NCI-H1436 treated with DMSO at 0.1 percent for 48 hours (cell line): ENCODE measurements at places on chromosomes 12 and 14.

- no peak for DNase-seq
Measured at GRCh38 chr12:123942238-123942653, 30.4 kb downstream of the CCDC92 start.

- DNase-seq, result no peak
Measured at GRCh38 chr14:62453226-62453625, 592.0 kb downstream of the KCNH5 start.

DNA sequence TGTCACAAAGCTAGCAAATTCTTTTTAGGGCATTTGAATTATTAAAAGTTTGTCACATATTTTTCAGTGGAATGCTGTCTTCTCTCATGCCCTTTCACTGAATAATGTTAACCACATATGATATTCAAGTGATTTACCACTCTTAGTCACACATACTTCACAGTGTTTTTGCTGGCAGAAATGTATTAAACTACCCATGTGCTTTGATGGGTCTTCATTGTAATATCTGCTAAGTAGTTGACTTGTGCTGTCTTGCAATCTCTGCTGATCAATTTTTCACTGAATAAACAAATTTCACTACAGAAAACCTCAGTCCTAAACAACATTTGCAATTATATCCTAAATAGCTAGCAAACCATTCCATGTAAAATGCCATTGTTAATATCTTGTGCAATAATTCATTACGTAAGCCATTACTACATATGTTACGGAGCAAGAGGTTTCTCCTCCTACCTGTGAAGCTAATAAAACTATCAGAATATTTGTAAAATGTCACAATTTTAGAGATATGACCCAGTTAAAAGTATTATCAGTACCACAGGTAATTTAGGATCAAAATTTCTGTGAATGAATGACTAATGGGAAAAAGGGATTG is 64.6 kb upstream of the LMO3 start:
- DNase-seq, result no peak

DNA sequence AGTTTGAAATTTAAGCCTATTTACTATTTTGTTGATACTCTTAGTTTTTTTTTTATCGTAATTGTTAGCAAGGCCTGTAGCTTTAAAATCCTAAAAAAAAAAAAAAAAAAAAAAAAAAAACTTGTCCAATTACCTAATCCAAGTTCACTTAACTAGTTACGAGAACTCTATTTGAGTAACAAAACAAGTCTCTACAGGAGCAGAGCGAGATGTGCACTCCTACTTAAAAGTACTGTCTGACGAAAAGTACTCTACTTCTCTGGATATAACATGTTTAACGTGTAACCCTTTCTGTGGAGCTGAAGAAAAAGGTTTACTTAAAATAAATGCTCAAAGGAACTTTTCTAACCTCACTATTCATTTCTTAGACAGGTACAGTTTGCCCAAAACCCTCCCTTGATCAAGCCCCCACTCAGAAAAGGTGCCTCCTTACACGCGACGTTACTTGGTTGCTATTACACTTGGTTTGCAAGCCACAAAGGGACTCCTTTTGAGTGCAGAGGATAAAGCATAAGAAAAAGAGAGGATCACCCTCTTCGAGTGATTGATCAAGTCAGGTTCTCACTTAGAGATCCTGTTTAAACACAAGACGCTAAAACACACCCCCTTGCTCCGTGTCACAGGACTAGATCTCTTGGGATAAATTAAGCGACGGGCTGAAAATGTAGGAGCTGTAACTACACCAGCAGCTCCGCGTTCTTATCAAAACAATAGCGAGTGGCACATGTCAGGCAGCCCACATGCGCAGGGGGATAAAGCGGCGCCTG is 2.2 kb downstream of the BAZ1A start:
- no peak for DNase-seq

DNA sequence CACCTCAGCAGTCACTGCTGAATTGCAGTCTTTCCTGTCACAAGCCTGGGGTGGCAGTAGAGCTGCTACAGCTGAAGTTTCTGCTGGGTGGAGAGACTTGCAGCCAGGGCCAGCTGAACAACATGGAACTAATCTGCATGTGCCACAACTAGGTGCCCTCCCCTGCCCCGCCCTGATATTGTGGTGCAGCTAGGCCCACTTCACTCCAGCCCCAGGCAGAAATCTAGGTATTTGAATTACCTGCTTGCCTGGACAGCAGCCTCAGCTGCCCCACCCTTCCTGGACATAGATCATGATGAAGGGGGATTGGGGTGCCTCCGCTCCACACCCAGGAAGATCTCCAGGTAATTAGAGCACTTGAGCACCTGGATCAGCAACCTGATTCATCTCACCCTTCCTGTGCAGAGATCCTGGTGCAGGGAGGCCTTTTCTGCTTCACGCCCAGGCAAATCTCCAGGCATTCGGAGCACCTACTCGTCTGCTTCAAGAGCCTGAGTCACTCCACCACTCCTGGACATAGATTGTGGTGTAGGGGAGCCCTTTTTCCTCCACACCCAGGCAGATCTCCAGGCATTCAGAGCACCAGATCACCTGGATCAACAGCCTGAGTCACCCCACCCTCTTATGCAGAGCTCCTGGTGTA is 477.0 kb downstream of the SOX5 start:
- no peak for DNase-seq

DNA sequence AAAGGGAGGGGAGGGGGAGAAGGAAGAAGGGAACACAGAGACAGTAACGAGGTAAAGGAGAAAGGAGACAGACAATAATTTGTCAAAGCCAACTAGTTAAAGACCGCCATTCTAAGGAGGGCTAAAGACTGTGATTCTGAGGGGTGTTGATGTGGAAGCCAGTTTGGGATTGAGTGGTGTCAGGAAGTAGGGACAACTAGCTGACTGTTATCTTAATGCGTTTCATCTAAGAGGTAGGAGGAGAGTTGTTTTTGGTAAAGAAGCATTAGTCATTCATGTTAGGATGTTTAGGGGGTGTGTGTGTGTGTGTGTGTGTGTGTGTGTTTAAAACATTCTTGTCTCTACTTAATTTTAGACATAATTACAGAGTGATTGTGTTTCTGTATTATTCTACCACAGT is 95.0 kb downstream of the INSM2 start:
- DNase-seq, result no peak

GRCh38 chr12:60123557-60123956 is 527.7 kb downstream of the SLC16A7 start:
- no peak for DNase-seq

GRCh38 chr14:94689985-94690400 is 77.8 kb downstream of the SERPINA3 start:
- DNase-seq, result no peak

DNA sequence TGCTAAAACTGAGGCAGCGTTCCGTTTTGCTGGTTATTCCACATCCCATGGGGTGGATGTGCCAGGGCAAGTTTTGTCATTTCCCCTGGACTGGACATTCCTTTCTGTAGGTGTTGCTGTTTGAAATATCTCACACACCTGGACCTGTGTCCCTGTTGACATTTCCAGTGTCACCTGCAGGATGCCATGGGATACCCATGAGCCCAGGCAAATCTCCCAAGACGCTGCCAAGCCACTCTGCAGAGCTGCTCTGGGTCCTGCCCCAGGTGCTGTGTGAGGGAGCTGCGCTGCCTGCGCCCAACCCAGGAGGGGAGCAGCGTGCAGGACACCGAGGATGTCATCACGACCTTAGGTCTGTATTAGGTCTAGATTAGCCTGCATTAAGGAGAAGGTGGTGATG is 5.2 kb upstream of the PACS2 start:
- no peak for DNase-seq

DNA sequence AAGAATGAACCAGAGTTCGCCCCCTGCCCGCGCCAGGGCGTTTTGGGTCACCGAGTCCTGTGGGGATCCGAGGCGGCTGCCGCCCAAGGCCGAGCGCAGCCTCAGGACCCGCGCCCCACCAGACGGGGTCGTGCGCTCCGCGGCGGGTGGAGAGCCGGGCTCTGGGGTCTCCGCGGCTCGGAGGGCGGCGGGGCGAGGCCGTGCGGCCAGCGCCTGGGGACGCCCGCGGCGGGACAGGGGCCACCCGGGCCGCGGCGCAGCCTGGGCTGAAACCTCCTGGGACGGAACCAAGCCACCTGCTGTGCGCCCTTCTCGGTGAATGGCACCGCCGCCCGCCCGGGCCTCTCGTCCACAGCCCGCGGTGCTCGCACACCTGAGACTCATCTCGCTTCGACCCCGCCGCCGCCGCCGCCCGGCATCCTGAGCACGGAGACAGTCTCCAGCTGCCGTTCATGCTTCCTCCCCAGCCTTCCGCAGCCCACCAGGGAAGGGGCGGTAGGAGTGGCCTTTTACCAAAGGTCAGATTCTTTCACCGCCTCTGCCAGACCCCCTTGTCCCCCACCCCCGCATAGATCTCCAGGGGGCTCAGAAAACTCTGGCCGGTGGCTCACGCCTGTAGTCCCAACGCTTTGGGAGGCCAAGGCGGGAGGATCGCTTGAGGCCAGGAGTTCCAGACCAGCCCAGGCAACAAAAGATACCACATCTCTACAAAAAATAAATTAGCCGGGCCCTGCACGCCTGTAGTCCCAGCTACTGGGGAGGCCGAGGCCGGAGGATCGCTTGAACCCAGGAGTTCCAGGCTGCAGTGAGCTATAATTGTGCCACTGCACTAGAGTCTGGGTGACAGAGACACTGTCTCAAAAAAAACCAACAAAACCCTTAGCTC is 901 bp downstream of the B3GNT4 start:
- no peak for DNase-seq

- DNase-seq, result no peak
Measured at GRCh38 chr12:116160231-116160630, 117.3 kb downstream of the MED13L start.

DNA sequence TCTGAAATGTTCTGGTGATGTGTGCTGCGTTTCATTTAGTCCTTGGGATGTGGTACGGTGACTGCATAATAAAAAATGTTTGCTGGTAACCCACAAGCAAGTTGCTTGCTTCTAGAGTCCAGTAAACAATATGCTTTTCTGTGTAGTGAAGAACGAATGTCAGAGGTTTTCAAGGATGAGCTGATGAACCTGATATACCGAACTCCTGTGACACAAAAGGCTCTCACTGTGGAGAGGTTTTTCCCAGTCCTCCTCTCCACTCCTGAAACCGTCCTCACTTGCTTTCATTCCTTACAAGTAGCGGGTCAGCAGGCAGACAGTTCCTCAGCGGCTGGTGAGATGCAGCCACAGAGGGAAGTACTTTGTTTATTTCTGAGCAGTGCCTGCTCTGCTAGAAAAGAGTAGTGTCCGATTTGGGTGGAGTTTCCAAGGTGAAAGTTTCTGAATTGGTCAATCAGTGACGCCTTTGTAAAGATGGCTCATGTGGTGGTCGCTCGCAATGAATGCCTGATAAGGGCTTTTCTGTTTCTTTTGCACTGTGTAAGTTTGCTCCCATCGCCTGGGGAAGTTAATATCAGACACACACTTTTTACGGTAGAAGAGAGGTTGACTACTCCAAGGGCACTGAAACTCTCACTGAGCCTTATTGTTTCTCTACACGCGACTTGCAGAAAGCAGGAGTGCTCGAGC is 3.0 kb downstream of the ETV6 start:
- no peak for DNase-seq

DNA sequence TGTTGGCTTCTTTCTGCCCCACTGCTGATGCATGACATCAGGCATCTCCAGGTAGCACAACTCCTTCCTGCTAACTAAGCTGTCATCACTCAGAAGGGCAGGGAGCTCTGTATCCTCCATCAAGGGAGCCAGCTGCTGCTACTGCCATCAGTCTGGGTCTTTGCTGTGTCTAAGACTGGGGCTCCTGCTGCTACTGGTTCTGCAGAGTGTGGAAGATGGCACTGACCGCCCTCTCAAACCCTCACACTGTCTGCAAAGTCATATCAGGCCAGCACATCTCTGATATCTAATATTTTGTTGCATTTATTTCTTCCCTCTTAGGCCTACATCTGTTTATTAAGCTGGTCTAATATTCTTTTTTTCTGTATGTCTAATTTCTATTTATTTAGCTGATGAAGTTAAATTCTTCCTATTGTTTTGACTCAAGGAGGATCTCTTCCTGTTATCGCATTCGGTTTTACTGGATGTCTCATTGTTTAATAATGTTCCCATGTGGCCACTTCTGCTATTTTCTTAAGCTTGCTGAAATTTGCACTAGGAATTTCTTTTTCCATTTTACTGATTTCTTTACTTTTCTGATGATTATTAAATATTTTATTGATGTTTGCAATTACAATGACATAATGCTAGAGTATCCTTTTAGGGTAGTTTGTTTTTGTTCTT is 7.6 kb upstream of the E2F7 start:
- no peak for DNase-seq

DNA sequence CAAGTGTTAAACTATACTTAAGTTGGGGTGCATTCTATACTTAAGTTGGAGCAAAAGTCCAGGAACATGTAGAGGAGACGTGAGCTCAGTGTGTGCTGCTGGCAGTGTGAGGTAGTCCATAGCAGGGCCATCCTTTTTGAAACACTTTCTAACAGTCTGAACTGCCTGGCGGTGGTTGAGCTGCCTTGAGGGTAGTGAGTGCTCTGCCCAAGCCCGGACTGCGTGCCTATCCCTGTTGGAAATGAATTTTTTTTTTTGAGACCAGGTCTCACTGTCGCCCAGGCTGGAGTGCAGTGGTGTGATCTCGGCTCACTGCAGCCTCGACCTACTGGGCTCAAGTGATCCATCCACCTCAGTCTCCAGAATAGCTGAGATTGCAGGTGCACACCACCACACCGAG is 14.1 kb downstream of the KCNH3 start:
- no peak for DNase-seq

GRCh38 chr14:105401699-105402098 is 3.4 kb downstream of the TEX22 start:
- no peak for DNase-seq

DNA sequence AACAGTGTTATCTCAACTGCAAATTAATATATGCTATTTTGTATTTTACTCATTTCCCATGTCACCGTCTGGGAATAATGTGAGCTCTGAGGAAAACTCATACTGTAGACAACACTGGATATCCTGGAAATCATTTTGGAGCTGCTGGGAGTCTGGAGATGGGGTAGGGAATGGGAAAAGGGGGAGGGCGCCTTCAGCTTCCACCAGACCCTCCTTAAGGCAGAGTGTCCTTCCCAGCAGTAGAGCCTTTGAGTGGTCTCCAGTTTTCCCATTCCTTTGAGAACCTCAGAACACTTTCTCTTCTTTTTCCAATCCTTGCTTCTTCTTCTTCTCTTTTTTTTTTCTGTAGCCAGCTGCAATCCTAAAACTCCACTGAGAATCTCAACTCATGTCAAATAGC is 5.4 kb upstream of the LRIG3 start:
- DNase-seq, result no peak

GRCh38 chr12:94046626-94047410 is 101.6 kb upstream of the PLXNC1 start:
- no peak for DNase-seq

GRCh38 chr14:37083599-37083998 is 88.8 kb downstream of the SLC25A21 start:
- DNase-seq, result no peak

- no peak for DNase-seq
Measured at GRCh38 chr12:119149270-119149669, 29.5 kb upstream of the HSPB8 start.
